ENCODE measurements at places on chromosomes 16 and 17. TPM values are rescaled to one million over a fixed set of nuclear protein-coding genes. Genes with fewer than 3 reads are reported as not detected.

The ZNF652 gene
- 5.3 TPM for polyA plus RNA-seq

The KCNAB3 gene
- 1.9 TPM for polyA plus RNA-seq

The TEKT5 gene
- not detected for polyA plus RNA-seq

The SKAP1 gene
- not detected for polyA plus RNA-seq

The NUBP1 gene
- polyA plus RNA-seq, result 27.1 TPM

The ENPP7 gene
- polyA plus RNA-seq, result not detected

The KRTAP1-4 gene
- not detected for polyA plus RNA-seq

The VAT1L gene
- polyA plus RNA-seq, result 6.5 TPM

The ARRB2 gene
- 10.7 TPM for polyA plus RNA-seq

The SNX20 gene
- not detected for polyA plus RNA-seq

The CD300H gene
- not detected for polyA plus RNA-seq

The UBE2O gene
- 7.0 TPM for polyA plus RNA-seq

The BOLA2B gene
- polyA plus RNA-seq, result 32.0 TPM

The PYDC1 gene
- not detected for polyA plus RNA-seq

The SPAG9 gene
- 28.9 TPM for polyA plus RNA-seq

The C17orf78 gene
- not detected for polyA plus RNA-seq

The EME2 gene
- polyA plus RNA-seq, result 4.0 TPM

The ZNF469 gene
- 1.2 TPM for polyA plus RNA-seq

The CCR7 gene
- polyA plus RNA-seq, result 0.45 TPM

The ASPA gene
- polyA plus RNA-seq, result not detected

The ADAD2 gene
- polyA plus RNA-seq, result not detected
